ENCODE measurements at places on chromosomes 12 and 14. TPM values are rescaled to one million over a fixed set of nuclear protein-coding genes. Genes with fewer than 3 reads are reported as not detected.

GRCh38 chr12:104360983-104361707 is 57.6 kb downstream of the EID3 start:
- no peaks in the 10 kb centered on the region for H3K36me3 ChIP-seq
- H3K4me3 ChIP-seq: no peak overlapping the region
- no peaks in the 10 kb centered on the region for H3K4me1 ChIP-seq

DNA sequence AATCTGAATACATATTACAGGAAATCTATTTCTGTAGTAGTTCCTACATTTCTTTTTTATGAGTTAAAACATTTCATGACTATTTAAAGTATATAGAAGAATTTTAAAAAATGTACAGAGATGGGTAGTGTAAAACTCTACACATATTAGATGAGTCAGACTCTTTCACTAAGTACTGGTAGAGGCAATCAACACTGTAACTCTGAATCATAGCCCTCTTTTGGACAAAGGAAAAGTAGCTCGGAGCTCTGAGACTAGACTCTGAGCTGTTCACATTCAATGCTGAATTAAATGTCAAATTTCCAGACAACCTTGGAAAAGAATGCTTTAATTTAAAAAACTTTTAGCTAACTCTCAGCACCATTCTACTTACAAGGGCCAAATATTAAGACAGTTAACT is 3.4 kb downstream of the PTCSC3 start:
- DNase-seq: no peak
- H3K27me3 ChIP-seq: no peaks in the 10 kb centered on the region
- no peaks in the 10 kb centered on the region for H3K4me1 ChIP-seq
- H3K27ac ChIP-seq: no peak overlapping the region
- H3K36me3 ChIP-seq: no peaks in the 10 kb centered on the region

GRCh38 chr12:111693818-111694217 is 8.0 kb downstream of the ACAD10 start:
- H3K4me3 ChIP-seq: no peak overlapping the region
- no peaks in the 10 kb centered on the region for H3K27me3 ChIP-seq
- H3K27ac ChIP-seq: no peak overlapping the region
- H3K4me1 ChIP-seq: no peaks in the 10 kb centered on the region
- no peak for DNase-seq

GRCh38 chr14:49962621-49963020 is 69.7 kb downstream of the ARF6 start:
- no peak overlapping the region for H3K4me3 ChIP-seq
- no peaks in the 10 kb centered on the region for H3K27me3 ChIP-seq

GLT1D1 gene
- not detected for total RNA-seq
